ENCODE measurements at places on chromosomes 2 and 18.

DNA sequence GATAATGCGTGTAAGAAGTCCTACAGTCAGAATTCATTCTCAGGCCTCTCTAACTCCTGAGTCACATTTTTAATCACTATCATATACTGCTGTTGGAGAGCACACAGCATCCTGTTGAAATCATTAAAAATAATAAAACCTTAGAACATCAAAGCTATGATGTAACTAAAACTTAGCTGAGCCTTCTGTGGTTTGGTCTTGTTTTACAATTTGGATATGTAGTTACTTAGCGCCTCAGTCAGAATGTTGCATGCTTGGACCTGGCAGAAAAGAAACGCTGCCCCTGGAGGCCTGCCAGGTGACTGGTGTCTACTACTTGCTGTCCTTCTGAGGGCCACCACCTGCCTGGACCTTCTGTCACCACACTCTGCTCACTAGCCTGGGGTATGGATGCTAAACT, 261.1 kb upstream of the RASGRP3 start:
- DNase-seq: no peak

GRCh38 chr2:20456116-20456571, 9.3 kb downstream of the RHOB start:
- no peak for DNase-seq

DNA sequence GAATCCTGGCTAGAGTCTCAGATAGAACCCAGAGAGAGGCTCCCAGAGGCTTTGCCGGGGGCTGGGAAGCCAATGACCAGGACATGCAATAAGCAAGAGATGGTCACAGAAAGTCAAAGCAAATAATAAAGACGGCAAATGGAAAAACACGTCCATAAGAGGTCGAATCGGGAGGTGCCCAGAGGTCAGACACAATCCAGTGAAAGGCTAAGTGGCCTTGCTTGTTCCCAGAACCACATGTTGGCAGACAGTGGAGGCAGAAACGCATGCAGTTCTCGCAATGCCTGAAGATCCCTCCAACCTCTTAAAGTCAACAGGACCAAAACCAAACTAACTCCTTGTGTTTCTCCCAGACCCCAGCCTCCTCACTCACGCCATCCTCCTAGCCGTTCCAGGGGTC, 3.0 kb downstream of the CYB5A start:
- DNase-seq: no peak

GRCh38 chr2:20579866-20580265, 71.0 kb downstream of the HS1BP3 start:
- no peak for DNase-seq

DNA sequence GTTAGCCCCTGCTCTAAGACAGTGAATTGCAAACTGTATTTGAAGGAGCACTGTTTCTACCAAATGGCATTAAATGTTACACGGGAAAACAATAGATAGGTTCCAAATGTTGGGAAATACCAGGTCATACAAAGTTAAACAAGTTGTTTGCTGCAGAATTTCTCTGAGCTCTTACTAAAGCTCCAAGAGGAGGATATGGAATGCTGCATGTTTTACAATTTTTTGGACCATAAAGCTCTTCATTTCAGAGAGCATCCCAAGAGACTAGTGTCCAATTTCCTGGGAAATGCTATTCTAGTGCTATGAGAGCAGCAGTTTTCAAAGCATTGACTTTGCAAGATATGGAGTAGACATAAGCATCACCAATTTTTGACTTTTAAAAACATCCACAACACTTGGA, 155.6 kb upstream of the CCDC68 start:
- DNase-seq: no peak

GRCh38 chr2:240920783-240921231, 14.7 kb downstream of the CROCC2 start:
- peak; percentile 1 for DNase-seq

All from effector CD4-positive, alpha-beta T cell (primary cell).